Testis (tissue), 5 donors: ENCODE measurements at places on chromosomes 3 and 15. TPM values are rescaled to one million over a fixed set of nuclear protein-coding genes. Genes with fewer than 3 reads are reported as not detected.

DNA sequence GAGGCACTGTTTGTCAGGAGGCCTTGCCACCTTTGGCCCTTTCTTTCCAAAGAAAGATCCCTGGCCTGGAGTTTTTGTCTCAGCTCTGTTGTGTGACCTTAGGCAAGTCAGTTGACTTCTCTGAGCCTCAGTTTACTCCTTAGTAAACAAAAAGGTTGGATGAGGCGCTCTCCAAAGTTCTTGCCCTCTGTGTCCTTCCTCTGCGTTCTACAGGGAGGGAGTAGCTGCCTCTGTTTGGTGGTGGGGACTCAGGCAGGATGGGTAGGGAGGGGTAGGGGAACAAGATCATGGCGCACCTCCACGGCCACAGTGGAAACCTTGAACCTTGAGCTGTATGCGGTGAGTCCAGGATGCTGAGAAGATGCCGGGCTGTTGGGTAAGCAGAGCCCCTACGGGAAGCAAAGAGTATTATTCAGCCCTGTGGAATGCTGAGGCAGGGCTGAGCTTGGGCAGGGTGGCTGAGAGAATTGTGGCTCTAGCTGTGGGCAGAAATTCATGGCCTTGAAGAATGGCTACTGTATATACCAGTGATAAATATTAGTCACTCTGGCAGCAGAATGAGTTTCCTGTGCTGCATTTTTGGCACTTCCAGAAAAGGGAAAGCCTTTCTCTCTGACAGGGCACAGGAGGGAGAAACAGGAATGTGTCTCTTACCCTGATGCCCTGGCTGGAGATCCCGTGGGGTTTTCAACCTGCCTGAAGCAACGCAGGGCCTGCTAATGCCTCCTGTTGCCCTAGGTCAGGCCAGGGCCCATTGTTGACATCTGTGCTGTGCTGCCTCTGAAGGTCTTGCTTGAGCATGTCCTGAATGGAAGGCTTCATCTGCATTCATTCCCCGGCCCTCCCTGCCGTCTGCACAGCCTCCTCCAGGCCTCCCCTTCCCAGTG, 39.9 kb downstream of the SMAD3 start:
- H3K4me3 ChIP-seq = no peak overlapping the region
- H3K4me1 ChIP-seq = peaks cover 30% of the 10 kb centered on the region
- peak overlapping the region; percentile 65 for H3K27ac ChIP-seq
- H3K36me3 ChIP-seq = no peaks in the 10 kb centered on the region

Gene DAZL
- 49.8 TPM for total RNA-seq

DNA sequence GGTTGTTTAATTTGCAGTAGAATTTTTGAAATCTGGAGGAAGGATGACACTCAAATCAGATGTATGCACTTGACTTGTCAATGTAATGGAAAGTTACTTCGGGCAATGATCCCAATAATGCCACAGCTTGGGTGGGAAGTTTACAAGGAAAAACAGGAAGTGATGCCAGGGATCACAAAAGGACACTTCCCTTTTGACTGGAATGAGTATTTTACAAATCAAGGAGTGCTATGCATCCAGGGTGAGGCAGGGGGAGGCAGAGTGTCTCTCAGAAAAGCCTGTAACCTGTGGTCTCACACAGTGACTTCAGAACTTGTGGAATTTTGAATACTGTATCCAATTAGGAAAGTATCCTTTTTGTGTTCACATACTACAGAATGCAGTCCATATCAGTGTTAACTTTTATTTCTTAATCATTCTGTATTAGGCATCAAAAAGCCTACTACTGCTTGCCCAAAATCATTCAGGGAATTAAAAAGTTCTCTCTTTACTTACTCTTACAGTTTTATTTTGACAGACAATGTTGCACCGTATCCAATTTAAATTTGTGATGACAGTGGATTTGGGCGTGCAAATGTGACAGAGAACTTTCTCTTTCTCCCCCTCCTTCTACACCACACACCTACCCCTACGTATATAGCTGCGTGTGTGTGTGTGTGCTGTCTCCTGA, 445.1 kb downstream of the MECOM start:
- no peak overlapping the region for H3K27ac ChIP-seq
- peak; percentile 68 for DNase-seq
- H3K36me3 ChIP-seq = no peaks in the 10 kb centered on the region
- H3K4me3 ChIP-seq = no peak overlapping the region
- H3K27me3 ChIP-seq = no peaks in the 10 kb centered on the region

- no peak overlapping the region for H3K4me3 ChIP-seq
- H3K4me1 ChIP-seq = no peaks in the 10 kb centered on the region
- no peaks in the 10 kb centered on the region for H3K27me3 ChIP-seq
- no peak for DNase-seq
- H3K36me3 ChIP-seq = no peaks in the 10 kb centered on the region
Observed at GRCh38 chr3:194034346-194035336, 101.3 kb upstream of the HES1 start.

DNA sequence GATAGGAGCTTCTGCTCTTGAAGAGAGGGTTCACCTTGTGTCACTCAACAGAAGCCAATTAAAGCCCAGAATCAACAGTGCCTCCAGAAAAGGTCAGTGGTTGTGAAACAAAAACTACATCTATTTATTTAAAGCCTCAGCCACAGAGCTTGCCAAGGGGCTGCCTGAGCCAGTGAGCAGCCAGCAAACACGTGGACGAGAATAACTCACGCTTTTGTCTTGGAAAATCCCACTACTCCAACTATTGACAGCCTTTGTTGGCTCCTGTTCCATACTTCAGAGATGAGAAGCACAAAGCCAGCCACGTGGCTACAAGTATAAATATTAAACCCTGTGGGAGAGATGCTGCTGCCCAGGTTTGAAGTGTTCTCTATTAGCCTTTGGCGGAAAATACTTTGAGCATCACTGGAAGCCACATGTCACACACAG, 10.3 kb downstream of the GPR156 start:
- DNase-seq = no peak
- H3K36me3 ChIP-seq = no peaks in the 10 kb centered on the region
- no peak overlapping the region for H3K27ac ChIP-seq
- H3K4me1 ChIP-seq = no peaks in the 10 kb centered on the region

Gene CIB1
- total RNA-seq = 50.8 TPM

GRCh38 chr3:140922634-140923033, 19.0 kb upstream of the SLC25A36 start:
- H3K27me3 ChIP-seq = no peaks in the 10 kb centered on the region
- no peak overlapping the region for H3K27ac ChIP-seq
- no peak overlapping the region for H3K4me3 ChIP-seq
- H3K36me3 ChIP-seq = no peaks in the 10 kb centered on the region
- no peaks in the 10 kb centered on the region for H3K4me1 ChIP-seq
- DNase-seq = no peak

Gene DUOXA2
- 0.39 TPM for total RNA-seq

- no peaks in the 10 kb centered on the region for H3K27me3 ChIP-seq
- DNase-seq = no peak
- H3K36me3 ChIP-seq = no peaks in the 10 kb centered on the region
- no peaks in the 10 kb centered on the region for H3K4me1 ChIP-seq
Observed at GRCh38 chr3:16943857-16944256, 59.1 kb downstream of the PLCL2 start.

Gene FAN1
- 24.0 TPM for total RNA-seq

Gene OR4F6
- not detected for total RNA-seq

DNA sequence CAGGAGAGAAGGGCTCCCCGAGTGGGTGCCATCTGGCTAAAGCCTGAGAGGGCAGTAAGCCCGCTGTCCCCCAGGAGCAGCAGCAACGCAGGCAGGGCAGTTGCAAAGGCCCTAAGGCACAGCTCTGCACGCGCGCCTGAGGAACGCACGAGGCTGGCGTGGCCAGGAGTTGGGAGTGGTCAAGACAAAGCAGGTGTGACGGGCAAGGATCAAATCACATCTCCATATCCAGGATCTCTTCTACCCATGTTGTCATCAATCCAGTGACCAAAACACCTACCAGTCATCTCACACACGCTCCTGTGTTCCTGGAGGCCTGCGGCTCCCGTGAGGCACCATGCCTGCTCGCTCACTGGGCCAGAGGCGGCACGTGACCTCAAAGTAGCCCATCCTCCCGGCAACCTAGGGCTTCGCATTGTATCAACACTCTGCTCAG, 59.5 kb downstream of the ERC2 start:
- H3K27ac ChIP-seq = no peak overlapping the region
- no peaks in the 10 kb centered on the region for H3K27me3 ChIP-seq
- no peak overlapping the region for H3K4me3 ChIP-seq
- peak; percentile 42 for DNase-seq
- H3K36me3 ChIP-seq = no peaks in the 10 kb centered on the region

GRCh38 chr3:112303764-112304325, 9.8 kb upstream of the SLC9C1 start:
- H3K4me1 ChIP-seq = peaks cover 3% of the 10 kb centered on the region
- DNase-seq = peak; percentile 70
- peak overlapping the region; percentile 54 for H3K4me3 ChIP-seq
- no peak overlapping the region for H3K27ac ChIP-seq
- no peaks in the 10 kb centered on the region for H3K27me3 ChIP-seq

GRCh38 chr15:99993681-99994131, 260.5 kb upstream of the LYSMD4 start:
- no peak overlapping the region for H3K27ac ChIP-seq
- H3K4me1 ChIP-seq = no peaks in the 10 kb centered on the region
- DNase-seq = no peak
- no peaks in the 10 kb centered on the region for H3K36me3 ChIP-seq
- H3K27me3 ChIP-seq = no peaks in the 10 kb centered on the region

DNA sequence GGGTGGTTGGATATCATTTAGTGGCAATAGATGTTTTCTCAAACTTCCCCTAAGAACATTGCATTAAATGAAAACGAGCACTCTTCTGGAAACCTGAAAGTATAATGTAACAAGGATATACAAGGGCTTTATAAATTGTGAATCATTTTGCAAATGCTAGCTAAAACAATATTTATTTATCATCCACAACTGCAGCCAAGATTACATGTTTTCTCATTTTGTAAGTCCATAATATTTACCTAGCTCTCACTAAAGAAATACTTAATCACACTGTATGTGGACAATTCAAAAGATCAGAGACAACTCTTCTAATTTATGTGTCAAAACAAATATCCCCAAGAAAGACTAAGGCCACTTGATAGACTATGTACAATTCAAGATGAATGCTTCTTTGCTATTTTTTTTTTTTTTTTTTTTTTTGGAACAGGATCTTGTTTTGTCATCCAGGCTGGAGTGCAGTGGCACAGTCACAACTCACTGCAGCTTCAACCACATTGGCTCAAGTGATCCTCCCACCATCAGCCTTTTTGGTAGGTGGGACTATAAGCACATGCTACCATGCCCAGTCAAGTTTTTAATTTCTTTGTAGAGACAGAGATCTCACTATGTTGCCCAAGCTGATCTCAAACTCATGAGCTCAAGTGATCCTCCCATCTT, 427.7 kb upstream of the THBS1 start:
- H3K27me3 ChIP-seq = no peaks in the 10 kb centered on the region
- no peaks in the 10 kb centered on the region for H3K4me1 ChIP-seq
- no peak overlapping the region for H3K4me3 ChIP-seq
- no peaks in the 10 kb centered on the region for H3K36me3 ChIP-seq

GRCh38 chr3:119294696-119295671, 801 bp downstream of the ARHGAP31 start:
- H3K27me3 ChIP-seq = no peaks in the 10 kb centered on the region
- no peaks in the 10 kb centered on the region for H3K36me3 ChIP-seq

GRCh38 chr3:60886518-60886917, 364.7 kb downstream of the FHIT start:
- DNase-seq = no peak
- no peaks in the 10 kb centered on the region for H3K4me1 ChIP-seq
- H3K27ac ChIP-seq = no peak overlapping the region
- no peaks in the 10 kb centered on the region for H3K27me3 ChIP-seq
- H3K36me3 ChIP-seq = no peaks in the 10 kb centered on the region

- DNase-seq = peak; percentile 38
- no peak overlapping the region for H3K27ac ChIP-seq
- no peaks in the 10 kb centered on the region for H3K36me3 ChIP-seq
- no peak overlapping the region for H3K4me3 ChIP-seq
- no peaks in the 10 kb centered on the region for H3K4me1 ChIP-seq
- no peaks in the 10 kb centered on the region for H3K27me3 ChIP-seq
Observed at GRCh38 chr3:37833302-37834186, 28.1 kb upstream of the CTDSPL start.

Gene SOX14
- total RNA-seq = not detected

DNA sequence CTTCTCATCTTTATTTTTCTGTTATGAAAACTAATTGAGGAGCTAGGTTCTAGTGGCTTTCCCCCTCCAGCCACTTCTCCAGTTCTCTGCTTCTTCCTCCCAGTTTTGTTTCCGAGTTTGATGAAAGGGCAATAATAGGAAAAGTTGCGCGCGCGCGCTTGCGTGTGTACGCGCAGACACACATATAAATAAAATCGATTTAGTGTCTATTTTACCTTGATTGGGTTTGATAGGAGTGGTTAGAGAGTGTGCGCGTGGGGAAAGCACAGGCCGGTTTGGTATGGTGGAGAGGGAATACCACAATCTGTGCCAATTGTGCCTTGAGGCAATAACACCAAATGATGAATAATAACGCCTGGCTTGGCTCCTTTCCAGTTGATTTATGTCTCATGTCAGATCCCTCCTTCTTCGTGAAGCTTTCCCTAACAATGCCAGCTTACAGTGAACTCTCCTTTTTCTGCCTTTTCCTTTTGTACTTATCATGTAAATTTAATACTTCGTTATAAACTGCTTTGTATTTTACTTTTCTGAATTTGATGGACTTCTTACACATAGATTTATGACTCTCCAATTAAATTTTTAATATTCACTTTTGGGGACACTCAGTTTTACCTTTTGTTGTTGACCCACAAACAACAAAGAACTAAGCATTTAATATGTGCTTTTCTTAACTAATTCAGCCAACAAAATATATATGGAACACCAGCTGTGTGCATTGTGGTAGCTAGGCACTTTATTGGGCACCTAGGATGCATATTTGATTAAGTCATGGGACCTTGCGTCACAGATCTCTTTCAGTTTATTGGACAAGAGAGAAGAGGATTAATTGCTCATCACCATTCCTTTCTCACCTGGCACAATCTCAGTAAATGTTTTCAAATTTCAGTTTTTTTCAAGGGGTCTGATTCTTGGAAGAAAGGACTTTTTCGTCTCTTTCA, 1.7 kb downstream of the TIPARP start:
- peak; percentile 71 for DNase-seq
- no peaks in the 10 kb centered on the region for H3K27me3 ChIP-seq
- H3K27ac ChIP-seq = peak overlapping the region; percentile 96
- H3K36me3 ChIP-seq = no peaks in the 10 kb centered on the region

- no peaks in the 10 kb centered on the region for H3K36me3 ChIP-seq
- no peak overlapping the region for H3K27ac ChIP-seq
- DNase-seq = no peak
- no peaks in the 10 kb centered on the region for H3K4me1 ChIP-seq
- H3K4me3 ChIP-seq = no peak overlapping the region
Observed at GRCh38 chr3:175552929-175553328, 693.8 kb downstream of the NAALADL2 start.

DNA sequence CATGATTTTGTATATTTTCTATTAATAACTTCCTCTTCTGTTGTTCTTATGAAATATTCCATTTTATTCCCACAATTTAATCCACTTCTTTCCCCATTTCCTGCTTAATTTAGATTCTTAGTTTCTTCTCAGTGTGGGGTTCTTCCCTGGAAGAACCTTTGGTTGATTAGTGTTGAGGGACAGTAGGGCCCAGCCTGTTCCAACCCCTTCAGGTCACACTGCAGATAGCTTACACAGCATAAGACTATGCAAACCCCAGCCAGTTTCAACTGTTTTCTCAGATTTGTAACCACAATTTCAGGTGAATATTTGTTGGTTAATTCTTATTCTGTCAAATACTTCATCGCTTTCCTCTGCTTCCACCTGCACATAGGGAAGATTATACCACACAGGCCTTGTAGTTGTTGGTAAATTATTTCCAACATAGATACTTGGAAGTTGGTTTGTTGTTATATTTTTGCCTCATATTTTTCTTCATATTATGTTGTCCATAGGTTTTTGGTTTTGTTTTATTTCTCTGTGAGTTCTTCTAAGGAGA, 34.7 kb downstream of the AADACL2 start:
- H3K36me3 ChIP-seq = no peaks in the 10 kb centered on the region
- peaks cover 17% of the 10 kb centered on the region for H3K4me1 ChIP-seq
- no peak overlapping the region for H3K4me3 ChIP-seq
- no peaks in the 10 kb centered on the region for H3K27me3 ChIP-seq

Gene MAGEL2
- total RNA-seq = 3.5 TPM

Gene UBAP1L
- total RNA-seq = 12.1 TPM
